ENCODE measurements at places on chromosomes 11 and 22.
A peak's percentile ranks its signal among the peaks of the same experiment; 100 is the strongest.

DNA sequence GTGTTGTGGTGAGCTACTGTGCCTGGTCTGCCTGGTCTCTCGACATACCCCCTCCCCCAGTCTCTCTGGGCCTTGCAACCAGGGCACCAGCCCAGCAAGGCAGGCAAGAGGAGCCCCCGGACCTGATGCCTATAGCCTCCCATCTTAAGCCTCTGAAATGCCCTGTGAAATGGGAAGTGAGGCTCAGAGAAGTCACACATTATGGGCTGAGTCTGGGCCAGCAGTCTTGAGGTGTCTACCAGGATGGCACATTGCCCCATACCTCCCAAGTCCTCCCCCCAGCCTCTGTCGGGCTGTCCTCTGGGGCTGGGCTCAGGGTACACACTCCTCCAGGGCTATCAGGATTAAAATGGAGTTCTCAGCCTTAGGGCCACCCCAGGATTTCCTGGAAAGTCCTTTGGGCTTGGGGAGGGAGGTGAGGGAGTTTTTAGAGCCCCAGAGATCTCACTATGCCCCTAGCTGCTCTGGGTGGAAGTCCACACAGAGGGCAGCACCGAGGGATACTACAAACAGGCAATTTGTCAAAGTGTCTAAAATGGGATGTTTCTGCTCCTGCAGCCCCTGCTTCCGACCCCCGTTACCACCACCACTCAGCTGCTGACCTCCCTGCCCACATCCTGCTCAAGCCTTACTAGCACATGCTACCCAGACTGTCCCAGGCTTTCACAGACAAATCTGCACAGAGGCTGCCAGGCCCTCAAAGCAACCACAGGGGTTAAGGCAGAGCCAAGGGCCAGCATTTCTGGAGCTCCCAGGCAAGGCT lies 3.1 kb upstream of the SH3BP1 start:
- no peak for DNase-seq

GRCh38 chr11:43852057-43852636 lies 28.5 kb upstream of the ALKBH3 start:
- DNase-seq, result no peak

GRCh38 chr11:45853332-45854219 lies 6.3 kb downstream of the CRY2 start:
- peak; percentile 76 for DNase-seq

- no peak for DNase-seq
These were observed 4.7 kb downstream of the MPEG1 start for GRCh38 chr11:59207988-59208451.

DNA sequence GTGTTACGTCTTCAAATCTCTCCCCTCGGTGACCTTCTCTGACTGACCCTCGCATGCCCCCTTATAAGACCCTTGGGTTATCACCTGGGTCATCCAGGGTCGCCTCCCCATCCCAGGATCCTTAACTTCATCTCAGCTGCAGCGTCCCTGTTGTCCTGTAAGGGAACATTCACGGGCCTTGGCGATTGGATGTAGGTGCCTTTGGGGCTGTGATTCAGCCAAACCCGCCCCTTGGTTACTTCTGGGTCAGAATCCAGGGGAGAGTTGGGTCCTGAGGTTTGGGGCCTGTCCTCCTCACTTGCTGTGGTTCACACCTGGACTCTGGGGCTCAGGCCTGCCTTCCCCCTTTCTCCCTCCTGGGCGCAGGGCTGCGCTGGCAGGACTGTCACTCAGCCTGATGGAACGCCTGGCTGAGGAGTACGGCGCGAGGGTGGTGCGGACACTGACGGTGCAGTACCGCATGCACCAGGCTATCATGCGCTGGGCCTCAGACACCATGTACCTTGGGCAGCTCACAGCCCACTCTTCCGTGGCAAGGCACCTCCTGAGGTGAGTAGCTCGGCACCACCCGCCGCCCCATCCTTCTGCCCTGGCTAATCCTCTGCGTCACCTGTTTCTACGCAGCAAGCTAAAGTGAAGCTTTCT lies 29.4 kb downstream of the IGHMBP2 start:
- no peak for DNase-seq

DNA sequence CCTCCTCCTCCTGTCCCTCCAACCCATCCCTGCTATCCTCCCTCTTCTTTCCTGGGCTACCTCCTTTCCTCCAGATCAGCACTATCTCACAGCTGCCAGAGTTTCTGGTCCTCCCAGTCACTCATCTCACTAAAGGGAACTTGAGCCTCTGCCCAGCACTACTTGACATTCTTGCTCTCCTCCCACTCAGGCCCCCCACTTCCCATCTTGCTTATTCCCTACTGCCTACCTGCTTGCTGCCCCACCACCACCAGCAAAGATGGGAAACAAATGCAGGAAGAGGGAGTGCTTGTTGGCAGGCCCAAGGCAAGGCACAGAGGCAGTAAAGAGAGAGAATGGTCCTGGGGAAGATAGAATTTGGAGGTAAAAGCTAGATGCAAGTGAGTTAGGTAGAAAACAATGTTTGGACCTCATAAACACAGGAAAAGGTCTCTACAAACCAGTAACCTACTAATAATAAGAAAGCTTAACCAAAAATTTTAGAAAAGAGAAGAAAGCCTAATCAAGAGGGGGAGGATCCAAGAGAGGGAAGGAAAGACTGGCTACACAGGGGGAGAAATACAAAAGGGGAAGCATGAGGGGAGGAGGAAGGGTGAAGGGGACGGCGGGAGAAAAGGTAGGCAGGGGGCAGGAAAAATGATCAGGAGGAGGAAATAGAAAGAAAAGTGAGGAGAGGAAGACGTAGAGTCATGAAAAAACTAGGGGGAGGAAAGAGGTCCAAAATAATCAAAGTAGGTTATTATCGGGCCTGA lies 63.6 kb downstream of the PAK1 start:
- no peak for DNase-seq

All from left ventricle myocardium inferior (tissue), 1 donor.